ENCODE measurements at places on chromosomes 16 and 17.

GRCh38 chr16:73354434-73354833 lies 306.5 kb upstream of the ZFHX3 start:
- DNase-seq, result no peak

DNA sequence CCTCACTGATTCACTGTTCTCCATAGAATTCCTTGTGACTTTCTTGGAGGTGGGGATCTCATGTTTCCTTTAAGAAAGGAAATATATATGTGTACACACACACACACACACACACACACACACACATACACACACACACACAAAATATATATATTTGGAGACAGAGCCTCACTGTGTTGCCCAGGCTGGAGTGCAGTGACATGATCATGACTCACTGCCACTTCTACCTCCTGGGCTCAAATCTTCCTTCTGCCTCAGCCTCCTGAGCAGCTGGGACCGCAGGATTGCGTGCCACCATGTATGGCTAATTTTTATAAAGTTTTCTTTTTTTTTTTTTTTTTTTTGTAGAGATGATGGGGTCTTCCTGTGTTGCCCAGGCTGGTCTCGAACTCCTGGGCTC lies 45.9 kb downstream of the CDH13 start:
- no peak for DNase-seq

DNA sequence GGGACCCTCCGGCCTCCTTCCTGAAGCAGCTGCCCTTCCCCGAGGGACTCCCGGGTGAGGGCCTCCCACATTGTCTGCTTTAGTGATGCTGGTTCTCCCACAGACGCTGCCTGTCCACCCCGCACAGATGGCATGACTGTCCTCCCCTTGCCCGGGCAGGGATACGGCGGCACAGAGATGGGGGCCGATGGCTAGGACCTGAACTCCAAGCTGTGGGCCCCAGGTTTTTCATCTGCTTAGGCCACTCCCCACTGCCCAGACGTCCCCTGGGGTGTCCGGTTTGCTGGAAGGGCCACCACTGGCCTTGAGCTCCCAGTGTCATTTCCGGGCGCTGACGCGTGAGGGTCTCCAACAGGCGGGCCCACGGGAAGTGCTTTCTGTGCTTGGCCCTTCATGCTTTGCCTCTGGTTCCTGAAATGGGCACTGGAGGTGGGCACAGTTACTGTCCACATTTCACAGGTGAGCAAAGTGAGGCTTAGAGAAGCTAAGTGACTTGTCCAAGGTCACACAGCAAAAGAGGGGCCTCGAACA lies 87.4 kb upstream of the CBX4 start:
- no peak for DNase-seq

DNA sequence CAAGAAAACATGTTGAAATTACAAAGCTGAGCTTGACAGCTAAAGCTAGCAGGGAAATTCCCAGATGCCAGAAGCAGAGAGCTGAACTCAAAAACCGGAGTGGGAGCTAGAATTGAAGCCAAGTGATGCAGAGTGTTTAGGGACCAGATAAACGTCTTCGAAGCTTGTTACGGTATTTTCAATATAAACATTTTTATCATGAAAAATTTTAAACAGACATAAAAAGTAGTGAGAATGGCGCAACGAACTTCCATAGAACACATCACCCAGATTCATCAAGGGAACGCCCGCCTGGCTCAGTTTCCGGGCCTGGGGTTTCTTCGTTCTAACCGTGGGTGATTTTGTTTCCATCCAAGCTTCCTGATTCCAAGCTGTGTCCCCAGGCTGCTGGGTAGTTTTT lies 18.1 kb downstream of the SPNS2 start:
- DNase-seq, result no peak

DNA sequence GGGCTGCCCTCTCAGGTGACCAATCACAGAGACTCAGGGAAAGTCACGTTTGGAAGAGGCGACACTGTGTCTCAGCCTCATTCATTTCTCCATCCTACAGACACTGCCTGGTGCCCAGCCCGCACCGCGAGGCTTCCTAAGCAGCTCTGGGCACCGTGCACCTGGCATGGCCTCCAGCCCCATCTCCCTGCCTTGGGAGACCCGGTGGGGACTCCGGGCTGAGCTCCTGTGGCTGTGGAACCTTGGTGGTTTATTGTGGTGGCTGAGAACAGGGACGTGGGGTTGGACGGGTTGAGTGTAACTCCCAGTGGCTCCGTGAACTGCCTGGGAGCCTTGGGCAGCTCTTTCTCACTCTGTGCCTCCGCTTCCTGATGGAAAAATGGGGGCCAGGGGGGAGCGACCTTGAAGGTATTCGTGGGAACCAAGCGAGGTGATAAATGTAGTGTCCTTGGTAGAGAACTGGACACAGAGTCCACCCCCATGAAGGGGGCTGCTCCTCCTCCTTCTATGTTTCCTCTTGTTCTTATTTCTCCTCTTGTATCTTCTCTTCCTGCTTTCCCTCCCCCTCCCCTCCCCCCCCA lies 215.4 kb downstream of the SEC14L1 start:
- no peak for DNase-seq

GRCh38 chr16:85446951-85447692 lies 166.0 kb upstream of the GSE1 start:
- DNase-seq, result no peak

DNA sequence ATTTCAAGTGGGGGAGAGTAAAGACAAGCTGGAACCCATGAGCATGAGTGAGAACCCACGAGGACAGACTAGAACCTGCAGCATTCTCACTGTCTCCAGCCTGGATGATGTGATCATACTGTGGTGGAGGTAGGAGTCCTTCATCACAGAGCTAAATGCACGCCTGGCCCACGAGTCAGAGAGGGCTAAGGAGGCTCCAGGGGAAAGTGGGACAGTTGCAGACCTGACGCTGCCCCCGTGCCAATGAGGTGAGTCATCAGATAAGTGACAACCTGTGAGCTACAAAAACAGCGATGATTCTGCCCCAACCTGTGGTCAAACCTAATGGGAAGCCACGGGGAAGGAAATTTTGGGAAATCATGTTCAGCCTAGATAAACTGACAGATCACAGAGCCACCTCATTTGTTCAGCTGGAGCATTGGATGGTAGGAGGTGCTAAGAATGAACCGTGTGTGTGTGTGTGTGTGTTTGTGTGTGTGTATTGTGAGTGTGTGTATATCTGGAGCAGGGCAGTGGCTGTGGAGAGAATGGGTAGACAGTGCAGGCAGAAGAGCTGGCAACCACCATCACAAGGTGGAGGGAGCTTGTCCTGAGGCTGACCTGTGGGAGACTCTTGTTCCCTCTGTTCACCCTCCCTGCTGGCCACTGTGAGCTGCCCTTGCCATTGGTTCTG lies 131.8 kb downstream of the UTP18 start:
- DNase-seq, result no peak

GRCh38 chr16:78376452-78376851 lies 277.0 kb downstream of the WWOX start:
- DNase-seq, result no peak

GRCh38 chr16:86065711-86066110 lies 166.7 kb downstream of the IRF8 start:
- DNase-seq, result no peak

DNA sequence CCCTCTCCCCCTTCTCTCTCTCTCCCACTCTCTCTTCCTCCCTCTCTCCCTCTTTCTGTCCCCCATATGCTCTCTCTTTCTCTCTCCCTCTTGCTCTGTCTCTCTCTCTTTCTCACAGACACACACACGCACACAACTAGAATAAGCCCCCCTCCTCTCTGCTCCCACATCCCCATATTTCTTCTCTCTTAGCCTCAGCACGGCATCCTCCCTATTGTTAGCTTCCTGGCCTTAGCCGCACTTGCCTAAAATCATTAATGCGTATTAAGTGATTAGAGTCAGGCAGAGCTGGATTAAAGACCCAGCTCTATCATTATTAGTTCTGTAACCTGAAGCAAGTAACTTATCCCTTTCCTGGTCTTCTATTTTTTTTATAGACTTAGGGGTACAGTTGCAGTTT lies 319.0 kb upstream of the C16orf82 start:
- DNase-seq, result no peak

- DNase-seq, result no peak
Observed at GRCh38 chr16:10465821-10466220, 80.0 kb downstream of the ATF7IP2 start.

- DNase-seq, result no peak
Observed at GRCh38 chr17:50986989-50987660, 121.0 kb upstream of the TOB1 start.

- no peak for DNase-seq
Observed at GRCh38 chr17:8818654-8819330, 19.6 kb upstream of the MFSD6L start.

GRCh38 chr17:73821665-73822064 lies 177.4 kb upstream of the SDK2 start:
- no peak for DNase-seq

- DNase-seq, result no peak
Observed at GRCh38 chr17:7636163-7636562, 6.2 kb downstream of the SHBG start.

GRCh38 chr16:54879681-54880080 lies 51.0 kb upstream of the IRX5 start:
- DNase-seq, result no peak

DNA sequence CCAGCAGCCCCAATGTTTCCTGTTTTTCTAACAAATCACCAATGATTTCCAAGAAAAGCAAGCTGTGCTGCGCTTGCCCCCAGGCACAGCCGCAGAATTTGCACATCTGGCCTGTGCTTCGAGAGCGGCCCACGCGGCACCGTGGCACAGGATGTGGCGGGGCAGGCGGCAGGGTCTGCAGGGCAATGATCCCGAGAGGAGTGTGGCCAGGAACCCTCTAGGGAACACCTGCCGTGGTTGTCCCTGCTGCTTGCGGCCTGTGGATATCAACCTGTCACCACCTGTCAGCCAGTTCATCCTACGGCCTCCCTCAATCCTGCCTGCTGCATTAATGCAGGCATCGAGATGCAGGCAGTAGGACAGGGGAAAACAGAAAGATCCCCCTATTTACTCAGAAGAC lies 24.0 kb downstream of the PIK3R5 start:
- DNase-seq, result no peak

DNA sequence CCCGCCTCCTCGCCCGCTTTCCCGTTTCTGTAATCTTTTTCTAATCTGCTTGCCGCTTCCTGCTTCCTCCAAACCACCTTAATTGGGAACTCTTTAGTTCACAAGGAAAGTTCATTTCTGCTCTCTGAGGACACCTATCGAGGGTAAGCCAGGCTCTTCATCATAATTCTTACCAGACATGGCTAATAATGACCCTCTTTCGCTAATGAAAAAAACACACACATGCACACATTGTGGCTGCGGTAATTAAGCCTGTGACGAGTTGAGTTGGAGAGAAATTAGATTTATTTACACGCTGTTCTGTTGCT lies 100.6 kb downstream of the ZNF423 start:
- no peak for DNase-seq

DNA sequence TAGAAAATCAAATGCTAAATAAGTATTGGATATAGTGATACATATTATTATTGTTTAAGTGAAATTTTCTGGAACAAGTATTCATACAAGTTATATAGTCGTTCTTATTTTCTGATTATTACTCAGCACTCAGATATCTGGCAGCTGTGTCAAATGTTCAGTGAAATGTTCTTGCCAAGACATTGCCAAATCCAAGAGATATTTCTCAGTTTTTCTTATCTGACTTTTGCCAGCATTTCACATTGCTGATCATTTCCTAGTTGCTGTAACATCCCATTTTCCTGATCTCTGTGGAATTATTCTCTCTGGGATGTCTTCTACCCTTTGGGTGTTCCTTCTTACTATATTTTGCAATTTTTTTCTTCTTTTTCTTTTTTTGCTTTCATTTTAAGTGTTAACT lies 262.3 kb downstream of the KIF2B start:
- DNase-seq, result no peak

DNA sequence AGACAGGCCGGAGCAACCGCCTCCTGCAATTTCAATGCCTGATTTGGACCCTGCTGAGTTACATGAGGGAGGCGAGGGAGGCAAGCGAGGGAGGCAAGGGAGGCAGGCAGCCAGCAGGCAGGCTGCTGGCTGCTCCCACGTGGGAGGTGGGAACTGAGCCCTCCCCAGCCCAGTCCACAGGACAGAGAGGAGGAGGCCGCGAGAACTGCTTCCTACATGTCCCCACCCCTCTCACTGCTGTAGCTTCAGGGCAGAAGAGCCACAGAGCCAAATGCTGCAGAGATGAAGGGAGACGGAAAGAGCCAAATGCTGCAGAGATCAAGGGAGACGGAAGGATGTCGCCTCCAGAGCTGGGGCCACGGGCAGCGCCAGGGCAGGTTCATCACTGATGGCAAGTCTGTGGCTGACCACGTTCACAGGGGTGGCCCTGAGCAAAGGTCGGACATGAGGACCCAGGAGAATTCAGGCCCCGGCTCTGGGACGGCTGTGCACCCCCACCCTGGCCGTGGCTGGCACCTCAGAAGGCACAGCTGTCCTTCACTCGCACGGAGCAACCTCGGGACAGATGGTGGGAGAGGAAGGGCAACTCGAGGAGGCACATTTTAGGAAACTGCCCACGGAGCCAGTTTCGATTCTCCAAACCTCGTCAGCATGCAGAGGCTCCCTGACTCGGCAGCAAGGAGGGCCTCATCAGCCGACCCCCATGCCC lies 21.5 kb downstream of the RPH3AL start:
- DNase-seq, result no peak

- DNase-seq, result no peak
Observed at GRCh38 chr16:86558355-86559193, 3.5 kb upstream of the MTHFSD start.

DNA sequence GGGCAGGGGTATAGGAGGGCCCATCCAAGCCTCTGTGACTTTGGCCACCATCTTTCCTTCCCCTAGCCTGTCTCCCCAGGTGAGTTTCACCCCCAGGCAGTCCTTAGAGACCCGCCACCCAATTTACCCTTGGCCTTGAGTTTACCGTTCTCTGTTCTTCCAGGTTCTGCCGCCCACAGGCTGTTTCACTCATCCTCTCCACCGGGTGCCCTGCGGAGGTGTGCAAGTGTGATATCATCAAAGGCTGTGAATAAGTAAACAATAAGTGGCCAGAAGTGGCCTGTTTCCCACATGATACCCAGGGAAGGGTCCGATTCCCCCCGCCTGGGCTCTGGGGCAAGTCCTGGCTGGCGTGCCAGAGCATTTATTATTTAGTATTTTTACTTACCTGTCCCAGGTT lies 15.1 kb upstream of the TLCD3B start:
- DNase-seq, result no peak

GRCh38 chr17:6269478-6269877 lies 165.4 kb downstream of the AIPL1 start:
- no peak for DNase-seq

DNA sequence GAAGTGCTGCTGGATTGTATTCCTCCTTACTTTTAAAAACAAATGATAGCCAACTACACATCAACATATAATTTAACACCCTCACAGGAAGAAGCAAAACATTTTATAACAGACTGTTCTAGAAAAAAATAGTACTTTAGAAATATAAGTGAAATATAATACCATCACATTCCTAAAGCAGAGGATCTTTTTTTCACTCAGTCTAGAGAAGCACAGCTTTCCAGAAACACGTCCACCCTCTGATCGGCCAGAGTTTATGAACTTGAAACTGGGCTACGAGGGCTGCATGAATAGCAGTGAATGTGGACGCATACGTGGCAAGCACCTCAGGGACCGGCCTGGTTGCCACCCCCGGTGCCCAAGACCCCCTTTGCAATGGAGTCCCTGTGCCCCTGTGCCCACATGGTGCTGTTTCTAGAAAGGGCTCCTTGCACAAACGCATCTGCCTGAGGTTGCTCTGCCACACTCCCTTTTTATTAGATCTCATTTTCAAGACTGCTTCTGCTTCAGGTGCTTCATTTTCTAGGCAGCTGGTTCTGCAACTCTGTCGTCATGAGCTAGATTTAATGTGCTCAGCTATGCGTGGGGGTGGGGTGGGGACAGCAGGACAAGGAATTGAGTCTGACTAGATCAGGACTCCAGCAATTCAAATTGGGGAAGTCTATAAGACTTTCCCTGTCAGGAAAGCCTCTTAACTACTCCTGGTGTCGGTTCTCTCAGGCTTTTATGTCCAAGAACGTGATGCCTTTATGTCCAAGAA lies 29.1 kb upstream of the ERN1 start:
- no peak for DNase-seq
